SIG-M5 (cell line): ENCODE measurements at places on chromosomes 4 and X.

GRCh38 chrX:111492085-111492484, 19.4 kb upstream of the SERTM2 start:
- no peak for DNase-seq

GRCh38 chr4:18103876-18104605, 82.5 kb upstream of the LCORL start:
- DNase-seq, result no peak

DNA sequence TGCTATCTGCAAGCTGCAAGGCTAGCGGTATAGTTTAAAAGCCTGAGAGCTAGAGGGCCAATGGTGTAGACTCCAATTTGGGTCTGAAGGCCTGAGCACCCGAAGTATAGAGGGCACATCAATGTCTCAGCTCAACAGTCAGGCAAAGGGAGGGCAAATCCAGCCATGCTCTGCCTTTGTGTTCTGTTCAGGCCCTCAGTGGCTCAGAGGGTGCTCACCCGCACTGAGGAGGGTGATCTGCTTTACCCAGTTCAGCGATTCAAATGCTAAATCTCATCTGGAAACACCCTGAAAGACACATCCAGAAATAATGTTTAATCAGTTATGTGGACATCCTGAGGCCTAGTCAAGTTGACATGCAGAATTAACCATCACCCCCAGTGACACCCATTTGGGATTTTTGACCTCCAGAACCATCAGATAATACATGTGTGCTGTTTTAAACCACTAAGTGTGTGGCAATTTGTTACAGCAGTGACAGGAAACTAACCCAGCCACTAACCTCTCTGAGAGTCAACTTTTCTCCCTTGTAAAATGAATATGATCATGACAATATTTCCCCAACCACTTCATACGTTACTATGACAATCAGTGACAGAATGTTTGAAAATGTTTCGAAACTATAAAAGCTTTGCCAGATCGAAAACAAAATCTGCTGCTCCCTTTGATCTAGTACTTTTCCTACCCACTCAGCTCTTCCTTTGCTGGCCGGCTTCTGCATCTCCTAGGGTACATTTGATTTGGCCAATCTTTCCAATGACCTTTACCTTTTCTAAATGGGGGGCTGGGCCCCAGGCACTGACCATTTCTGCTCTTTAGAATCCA, 8.4 kb upstream of the TBL1X start:
- peak; percentile 5 for DNase-seq

GRCh38 chr4:31071508-31072486, 351.6 kb downstream of the PCDH7 start:
- DNase-seq, result no peak

- no peak for DNase-seq
These were observed 17.5 kb downstream of the CFAP99 start for GRCh38 chr4:2436301-2436700.

DNA sequence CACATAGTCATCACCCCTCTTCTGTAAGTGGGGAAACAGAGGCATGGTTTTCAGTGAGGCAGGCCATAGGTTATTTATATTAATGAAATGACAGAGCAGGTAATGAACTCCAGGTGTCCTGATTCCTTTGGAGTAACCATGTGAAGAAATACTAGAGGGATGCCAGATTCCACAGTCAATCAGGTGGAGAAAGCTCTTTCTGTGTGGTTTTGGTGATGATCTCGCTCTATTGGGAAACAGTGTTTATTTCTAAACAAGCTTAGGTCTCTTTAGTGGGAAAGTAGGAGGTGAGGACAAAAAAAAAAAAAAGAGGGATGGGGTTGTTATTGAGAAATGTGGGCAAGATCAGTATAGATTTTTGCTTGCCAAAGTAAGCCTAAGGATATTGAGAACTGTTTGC, 12.2 kb downstream of the DOCK11 start:
- no peak for DNase-seq

- DNase-seq, result no peak
These were observed 109.2 kb downstream of the DCTD start for GRCh38 chr4:182807767-182808548.

DNA sequence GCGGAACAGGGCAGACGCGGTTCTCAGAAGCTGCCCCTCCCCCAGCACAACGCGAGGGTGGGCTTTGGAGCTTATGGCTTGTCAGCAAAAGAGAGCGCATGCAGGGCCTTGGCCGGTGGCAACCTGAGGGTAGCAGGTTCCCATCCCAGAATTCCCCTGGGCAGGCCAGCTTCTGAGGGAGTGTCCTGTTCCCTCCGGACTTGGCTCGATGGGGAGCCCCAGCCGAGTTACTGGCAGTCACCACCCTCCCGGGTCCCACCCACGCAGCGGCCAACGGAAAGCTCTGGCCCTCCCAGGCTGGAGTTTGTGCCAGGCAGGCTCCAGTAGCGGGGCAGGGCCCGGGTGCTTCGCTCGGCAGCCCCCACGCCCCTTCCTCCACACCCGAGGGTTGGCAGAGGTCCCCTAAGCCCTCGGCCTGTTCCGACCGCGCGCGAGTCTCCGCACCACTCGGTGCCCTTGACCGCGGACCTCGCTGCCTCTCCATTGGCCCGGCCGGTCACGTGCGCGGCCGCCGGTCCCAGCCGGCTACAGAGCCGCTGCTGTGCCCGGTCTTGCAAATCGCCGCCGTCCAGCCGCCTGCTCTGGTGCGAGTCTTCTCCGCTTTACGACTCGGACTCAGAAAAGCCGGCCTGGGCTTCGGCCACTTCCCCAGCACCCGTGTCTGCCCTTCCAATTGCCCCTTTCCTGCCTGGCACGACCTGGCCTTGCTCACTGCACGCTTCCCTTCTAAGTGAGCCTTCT, 20.9 kb upstream of the MTM1 start:
- no peak for DNase-seq

DNA sequence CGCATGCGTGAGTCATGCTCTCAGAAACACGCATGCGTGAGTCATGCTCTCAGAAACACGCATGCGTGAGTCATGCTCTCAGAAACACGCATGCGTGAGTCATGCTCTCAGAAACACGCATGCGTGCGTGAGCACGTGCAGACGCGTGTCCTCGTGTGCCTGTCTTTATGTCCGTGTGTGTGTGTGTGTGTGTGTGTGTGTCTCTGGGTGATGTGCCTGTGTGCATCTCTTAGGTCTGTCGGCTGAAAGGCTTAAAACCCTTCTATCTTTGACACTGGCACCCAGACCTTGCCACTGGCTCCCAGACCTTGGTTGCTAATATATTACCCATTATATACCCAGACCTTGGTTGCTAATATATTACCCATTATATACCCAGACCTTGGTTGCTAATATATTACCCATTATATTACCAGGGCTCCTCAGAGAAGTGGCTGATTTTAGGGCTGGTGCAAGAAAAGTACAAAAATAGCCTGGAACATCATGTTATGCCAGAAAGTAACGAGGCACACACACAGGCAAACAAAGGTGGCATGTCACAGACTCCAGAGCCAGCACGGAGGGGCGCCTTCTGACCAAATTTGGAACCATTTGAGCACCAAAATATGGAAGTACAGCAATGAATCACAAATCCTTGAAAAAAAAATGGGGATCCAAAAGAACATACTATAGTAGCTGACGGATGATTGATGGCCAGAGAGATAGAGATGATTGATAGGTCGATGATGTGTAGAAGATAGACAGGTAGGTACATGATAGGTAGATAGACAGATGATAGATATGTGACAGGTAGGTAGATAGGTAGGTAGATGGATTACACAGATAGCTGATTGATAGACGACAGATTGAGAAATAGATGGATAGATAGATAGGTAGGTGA, 19.2 kb upstream of the ADRA2C start:
- DNase-seq, result no peak

DNA sequence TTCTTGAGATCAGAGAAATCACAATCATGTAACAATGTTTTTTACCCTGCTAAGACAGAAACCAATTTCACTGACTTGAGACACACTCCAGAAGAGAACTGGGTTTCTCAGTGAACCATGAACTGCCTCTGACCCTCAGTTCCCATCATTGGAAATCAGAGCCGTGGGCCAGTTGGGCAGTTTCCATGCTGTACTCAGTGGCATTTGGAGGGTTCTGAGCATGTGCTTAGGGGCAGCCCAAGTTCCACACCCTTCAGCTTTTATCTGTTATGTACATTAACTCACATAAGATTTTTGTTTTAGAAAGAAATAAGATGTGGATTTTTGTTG, 77.9 kb downstream of the BTC start:
- no peak for DNase-seq

DNA sequence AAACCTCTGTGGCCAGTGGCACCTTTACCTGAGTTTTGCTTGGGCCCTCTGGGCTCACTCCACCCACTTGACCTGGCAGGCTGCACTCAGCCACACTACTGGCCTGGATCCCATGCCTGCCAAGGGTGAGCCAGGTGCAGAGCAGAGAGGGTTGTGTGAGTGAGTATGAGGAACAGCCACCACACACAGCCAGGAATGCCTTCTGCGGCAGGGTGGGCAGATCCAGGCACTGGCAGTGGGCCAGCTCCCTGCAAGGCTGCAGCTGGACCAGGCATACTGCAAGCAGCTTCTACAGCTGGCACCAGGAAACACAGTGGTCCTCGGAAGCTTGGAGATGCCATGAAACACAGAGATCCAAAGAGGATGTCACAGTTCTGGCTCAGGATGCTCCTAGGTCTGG, 570.1 kb upstream of the ACTRT1 start:
- no peak for DNase-seq

DNA sequence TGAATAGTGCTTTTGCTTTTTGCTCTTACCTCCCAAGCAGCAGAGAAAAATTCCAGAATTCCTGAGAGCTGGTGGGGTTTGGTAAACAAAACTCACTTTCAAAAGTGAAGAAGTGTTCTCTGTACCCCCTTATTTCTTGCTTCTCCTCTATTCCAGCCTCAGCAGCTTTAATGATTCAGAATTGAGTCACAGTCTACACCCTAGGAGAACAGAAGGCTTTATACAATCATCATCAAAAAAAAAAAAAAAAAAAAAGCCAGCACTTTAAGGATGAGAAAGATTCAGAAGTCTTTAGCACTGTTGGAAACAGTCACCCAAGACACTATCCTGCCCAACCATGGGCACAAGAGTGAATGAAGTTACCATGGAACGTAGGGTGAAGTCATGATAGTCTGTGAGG, 1583.1 kb upstream of the PCDH10 start:
- no peak for DNase-seq

- no peak for DNase-seq
These were observed 29.2 kb downstream of the SULT1E1 start for GRCh38 chr4:69830560-69831269.

- no peak for DNase-seq
These were observed 1.3 kb upstream of the PIM2 start for GRCh38 chrX:48919947-48920717.

GRCh38 chr4:5474756-5475155, 233.6 kb downstream of the EVC2 start:
- DNase-seq, result no peak

GRCh38 chr4:146124023-146124680, 51.4 kb upstream of the LSM6 start:
- no peak for DNase-seq

DNA sequence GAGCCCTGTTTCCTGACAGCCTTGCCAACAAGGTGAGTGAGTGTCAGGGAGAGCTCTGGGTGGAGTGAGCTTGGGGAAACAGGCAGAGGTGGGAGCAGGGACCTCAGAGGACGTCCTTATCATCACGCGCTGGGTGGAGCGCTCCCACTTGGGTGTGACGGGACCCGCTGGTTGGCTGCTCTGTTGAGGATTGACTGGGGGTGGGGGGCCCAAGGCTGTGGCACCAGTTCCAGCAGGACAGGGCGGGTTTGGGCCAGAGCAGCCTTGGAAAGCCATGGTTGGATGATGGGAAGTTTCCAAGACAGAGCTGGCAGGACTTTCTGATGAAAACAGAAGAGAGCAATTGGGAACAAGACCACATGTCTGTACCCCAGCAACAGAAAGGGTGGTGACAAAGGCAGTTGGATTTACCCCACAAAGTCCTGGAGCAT, 3.0 kb upstream of the PCGF3 start:
- no peak for DNase-seq
